Stimulated activated CD8-positive, alpha-beta memory T cell treated with anti-CD3 and anti-CD28 coated beads, Interleukin-4, amount 100 ng/mL, for 1 hour (primary cell): ENCODE measurements at places on chromosomes 5 and 9.
A peak's percentile ranks its signal among the peaks of the same experiment; 100 is the strongest.

DNA sequence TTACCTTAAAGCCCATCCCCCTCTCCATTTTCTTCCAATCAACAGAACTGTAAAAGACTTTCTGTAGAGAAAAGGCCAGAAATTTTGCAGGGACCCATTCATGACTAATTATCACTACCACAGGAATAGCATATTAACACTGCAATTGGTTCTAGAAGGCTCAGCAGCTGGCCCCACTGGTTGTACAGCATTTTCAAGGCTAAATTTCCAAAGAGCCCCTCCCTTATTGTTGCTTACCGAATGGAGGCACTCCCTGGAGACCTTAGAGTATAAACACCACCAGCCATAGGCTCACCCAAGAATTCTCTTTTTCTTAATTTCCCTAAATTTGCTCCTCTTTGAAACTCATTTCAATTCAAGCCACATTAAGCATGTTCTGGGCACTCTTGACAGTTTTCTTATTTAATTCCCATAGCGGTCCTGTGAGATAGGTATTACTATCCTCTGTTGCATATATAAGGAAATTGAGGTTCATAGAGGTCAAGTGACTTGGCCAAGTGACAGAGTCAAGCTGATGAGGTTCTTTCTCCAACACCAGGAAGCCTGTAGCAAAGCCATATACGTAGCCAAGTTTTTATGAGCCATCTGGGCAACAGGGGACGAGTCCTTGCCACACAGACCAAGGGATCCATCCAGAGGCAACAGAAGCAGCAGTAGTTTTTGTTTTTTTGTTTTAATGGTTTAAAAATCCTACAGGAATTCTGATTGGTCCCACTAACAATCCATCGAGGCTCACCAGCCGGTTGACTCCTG lies 83.9 kb upstream of the NR5A1 start:
- DNase-seq: no peak

DNA sequence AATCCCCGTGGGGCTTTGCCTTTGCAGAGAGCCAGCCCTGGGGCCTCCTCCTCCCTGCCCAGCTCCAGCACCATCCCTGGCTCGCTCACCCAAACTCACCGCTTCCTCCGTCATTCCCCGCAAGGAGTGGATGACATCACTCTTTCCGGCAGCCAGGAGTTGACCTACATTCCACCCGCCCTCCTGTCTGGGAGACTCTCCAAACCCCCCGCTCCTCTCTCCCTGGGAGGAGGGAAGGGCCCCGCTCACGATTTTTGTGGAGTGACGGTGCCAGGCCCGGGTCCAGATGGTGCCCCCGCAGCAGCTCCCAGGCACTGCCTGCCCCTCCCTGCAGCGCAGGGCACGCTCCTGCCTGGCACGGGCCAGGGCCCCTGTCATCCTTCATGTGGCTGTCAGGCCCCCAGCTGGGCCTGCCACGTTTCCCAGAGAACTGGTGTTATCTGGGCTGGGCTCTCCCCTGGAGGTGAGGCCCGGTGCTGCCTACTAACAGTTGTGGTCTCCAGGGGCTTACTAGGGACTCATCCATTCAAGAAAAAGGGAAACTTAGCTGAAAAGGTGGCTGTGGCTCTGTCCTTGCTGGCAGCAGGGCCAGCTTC lies 52.3 kb downstream of the NTNG2 start:
- no peak for DNase-seq

GRCh38 chr5:10018201-10019069 lies 231.3 kb downstream of the ATPSCKMT start:
- no peak for DNase-seq

DNA sequence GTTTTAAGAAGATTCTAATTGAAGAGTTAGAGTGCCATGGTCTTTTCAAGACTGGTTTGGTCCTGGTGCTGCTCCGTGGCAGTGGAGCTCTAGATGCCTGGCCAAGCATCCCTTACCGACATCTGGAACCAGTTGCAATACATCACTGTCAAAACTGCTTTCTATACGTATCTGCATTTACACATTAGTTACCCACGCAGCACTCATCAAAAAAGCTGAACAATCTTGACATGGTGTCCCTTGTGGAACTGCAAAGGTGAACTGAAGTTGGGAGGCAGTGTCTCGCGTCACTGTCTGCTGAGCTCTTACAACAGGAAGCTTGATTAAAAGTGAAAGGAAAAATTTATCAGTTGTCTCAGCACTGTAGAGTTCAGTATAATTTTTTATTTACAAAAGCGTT lies 82.6 kb downstream of the PBX3 start:
- DNase-seq: peak; percentile 13

GRCh38 chr9:135743546-135744332 lies 41.8 kb downstream of the KCNT1 start:
- DNase-seq: no peak

GRCh38 chr5:41485533-41485932 lies 24.9 kb downstream of the PLCXD3 start:
- DNase-seq: no peak

DNA sequence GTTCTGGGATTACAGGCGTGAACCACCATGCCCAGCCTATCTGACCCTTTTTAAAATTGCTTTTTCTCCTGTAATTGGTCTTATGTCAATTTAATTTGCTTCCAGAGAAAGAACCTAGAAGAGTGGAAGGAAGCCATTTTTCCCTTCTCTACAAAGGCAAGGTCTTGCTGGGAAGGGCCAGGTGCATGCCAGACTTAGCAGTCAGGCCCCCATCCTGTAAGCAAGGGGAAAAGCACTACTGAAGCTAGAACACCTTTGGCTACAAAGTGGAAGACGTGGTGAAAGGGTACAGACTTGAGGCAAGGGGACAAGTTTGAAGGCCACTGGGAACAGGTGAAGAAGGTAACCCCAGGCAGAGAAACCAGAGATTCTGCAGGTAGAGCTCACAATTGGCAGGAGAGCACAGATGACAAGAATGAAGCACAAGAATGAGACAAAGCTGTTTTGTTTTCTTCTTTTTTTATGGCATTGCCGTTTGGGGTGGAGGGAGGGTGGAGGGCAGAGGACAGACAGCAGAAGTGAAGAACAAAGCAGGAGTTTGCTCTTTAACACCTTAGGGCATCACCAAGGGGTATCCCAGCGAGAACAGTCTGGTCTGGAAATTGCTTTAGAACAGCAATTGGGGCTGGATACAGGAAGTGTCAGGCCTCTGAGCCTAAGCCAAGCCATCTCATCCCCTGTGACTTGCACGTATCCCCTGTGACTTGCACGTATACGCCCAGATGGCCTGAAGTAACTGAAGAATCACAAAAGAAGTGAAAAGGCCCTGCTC lies 72.9 kb downstream of the SERINC5 start:
- no peak for DNase-seq

- DNase-seq: peak; percentile 60
Observed at GRCh38 chr9:113578882-113579282, 115.4 kb downstream of the RGS3 start.

DNA sequence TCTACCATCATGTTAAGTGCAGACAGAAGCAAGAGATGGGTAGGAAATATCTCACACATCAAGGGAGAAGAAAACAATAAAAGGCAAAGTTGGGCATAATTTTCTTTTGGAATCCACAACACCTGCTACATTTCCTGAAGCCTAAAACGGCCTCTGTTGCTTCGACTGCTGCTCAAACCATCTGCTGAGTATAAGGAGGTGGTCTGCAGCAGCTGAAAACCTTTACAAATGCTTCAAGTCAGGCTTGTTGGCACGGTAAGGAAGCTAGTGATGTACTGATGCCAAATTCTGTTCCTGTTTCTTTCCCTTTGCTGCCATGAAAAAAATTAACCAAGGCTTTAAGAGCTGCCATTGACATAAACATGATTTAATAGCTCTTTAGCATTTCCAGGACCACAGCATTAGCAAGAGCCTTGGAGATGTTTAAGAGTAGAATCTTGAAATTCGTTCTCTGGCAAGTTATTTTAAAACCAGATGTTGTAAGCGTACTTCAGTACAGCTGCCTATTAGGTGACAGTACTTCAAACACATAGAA lies 75.6 kb downstream of the DMRTA1 start:
- no peak for DNase-seq

- no peak for DNase-seq
Observed at GRCh38 chr5:79513308-79513703, 628 bp downstream of the HOMER1 start.

DNA sequence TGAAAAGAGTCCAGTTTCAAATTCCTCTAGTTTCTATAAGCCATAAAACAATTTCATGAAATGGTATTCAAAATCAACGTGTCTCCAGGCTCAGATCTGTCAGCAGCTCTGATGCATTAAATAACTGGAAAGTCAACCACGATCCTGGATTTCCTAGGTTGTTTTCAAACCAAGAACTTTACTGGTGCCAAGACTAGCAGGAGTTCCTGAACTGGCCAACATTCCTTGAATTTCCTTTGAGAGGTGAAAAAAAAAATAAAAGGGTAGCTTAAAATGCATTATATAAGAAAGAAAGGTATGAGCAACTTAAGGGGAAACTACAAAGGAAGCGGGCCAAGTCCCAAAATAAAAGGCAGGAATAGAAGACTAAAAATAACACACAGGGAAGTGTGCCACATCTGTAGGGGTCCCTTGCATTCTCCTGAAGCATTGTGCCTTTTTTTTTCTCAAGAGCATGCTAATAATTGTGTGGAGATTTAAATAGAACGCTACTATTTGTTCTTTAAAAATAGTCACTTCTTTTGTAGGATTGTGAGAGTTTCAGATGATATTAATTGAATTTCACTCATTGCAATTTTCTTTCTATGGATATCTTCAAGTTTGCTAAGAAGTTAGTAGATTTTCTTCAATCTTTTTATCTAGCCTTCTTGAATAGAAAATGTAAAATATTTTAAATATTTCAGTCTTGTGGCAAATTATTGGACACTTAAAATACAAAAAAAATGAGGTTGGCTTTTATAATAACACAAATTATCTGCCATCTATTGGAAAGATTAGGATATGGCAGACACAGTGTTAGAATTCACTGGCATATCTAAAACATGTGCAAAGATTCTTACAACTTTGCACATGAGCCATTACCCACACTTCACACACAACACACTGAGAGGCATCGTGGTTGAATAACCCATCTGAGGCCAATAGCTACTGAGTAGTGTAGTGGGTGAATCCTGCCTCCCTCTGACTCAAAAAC lies 15.3 kb downstream of the ESM1 start:
- DNase-seq: no peak

DNA sequence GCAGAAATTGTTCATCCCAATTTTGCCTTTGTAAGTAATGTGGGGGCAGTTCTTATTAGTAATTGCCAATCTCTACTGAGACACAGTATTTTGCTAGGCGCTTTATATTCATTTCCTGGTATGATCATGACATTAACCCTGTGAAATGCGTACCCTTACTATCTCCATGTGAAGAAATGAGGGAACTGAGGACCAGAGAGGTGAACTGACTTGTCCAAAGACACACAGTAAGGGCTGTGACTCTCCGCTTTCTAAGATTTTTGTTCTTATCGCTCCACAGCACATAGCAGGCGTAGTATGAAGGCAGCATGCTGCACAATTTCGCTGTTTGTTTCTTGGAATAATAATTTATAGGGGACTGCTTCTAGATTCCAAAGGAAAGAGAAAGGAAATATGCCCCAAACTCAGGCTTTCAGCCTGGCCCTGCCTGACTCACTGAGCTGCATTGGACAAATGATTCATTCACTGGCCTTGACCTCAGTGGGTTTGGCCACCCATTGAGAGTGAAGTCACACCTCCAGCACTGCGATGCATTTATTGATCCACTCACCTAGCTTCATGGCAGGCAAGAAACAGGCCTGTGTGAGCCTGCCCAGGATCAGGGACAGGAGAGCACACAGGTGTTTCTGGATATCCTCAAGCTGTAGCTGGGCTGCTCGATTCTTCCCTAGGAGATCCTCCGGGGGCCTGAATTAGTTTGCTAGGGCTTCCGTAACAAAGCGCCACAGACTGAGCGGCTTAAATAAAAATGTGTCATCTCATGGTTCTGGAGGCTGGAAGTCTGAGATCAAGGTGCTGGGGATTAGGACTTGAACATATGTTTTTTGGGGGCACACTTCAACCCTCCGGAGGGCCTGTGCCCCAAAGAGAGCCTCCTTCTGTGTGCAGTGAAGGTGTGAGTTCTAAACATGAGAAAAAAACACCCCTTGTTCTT lies 7.2 kb upstream of the DUSP1 start:
- DNase-seq: no peak

GRCh38 chr9:93465855-93466254 lies 12.5 kb upstream of the FAM120AOS start:
- DNase-seq: no peak

DNA sequence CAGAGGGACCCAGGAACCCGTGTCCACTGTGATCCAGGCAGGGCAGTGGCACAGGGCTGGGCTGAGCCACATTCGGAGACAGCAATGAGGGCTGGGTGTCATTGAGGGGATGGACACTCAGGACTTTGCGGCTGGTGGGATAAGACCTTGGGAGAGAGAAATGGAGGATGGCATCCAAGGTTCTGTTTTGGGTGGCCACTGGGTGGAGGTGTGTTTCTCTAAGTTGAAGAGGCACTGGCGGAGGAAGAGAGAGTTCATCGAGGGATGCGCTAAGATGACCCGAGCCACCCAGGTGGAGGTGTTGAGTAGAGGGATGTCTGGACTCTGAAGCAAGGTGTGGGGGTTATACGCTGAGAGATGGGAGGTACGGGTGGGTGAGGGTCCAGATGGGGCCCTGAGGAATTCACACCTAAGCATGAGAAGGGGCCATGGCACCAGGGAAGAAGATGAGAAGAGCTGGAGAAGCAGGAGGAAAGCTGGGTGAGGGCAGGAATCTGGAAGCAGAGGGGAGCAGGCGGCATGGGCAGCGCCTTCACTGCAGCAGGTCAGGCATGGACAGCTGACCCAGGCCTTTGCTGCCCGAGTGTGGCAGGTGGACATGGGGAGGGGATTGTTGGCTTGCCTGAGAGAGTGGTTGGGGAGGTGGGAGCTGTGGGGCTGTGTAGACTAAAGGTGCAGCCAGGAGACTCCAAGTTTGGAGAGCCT lies 2.5 kb upstream of the SLC25A48 start:
- no peak for DNase-seq

- DNase-seq: no peak
Observed at GRCh38 chr9:18274693-18275092, 199.3 kb upstream of the ADAMTSL1 start.

- DNase-seq: no peak
Observed at GRCh38 chr5:126096442-126097006, 326.7 kb upstream of the GRAMD2B start.

DNA sequence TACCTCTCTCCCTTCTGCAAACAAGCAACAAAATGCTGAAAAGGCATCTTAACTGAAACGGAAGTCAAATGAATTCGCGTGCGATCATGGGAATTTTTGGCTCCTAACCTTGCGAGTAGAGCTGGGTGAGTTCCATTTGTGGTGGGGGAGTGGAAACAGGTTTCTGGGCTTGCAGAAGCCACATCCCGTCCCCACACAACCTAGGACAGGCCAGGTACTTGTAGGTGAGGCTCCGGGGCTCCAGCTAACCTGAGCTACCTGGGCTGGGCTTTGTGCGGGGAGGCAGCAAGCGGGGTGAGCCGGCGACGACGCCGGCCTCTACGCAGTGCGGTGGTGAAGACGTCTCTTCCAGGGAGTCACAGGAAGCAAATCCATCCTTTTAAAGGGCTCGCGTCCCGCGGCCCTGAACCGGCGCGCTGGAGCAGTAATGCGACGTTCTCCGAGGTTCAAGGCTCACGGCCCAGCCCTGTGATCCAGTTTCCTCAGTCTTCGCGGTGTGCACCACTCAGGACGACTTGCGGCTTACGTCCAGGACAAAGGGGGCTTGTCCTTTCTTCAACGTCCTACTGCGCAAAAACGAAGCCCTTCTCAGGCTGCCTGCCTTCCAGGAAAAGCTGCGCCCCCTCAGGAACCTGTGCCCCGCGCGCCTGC lies 567 bp upstream of the SPIN1 start:
- peak; percentile 8 for DNase-seq
